NCI-H187 treated with DMSO at 0.1 percent for 48 hours (cell line): ENCODE measurements at places on chromosomes 16 and 17.

- no peak for DNase-seq
These were observed 3.6 kb upstream of the TBX21 start for GRCh38 chr17:47729476-47729875.

DNA sequence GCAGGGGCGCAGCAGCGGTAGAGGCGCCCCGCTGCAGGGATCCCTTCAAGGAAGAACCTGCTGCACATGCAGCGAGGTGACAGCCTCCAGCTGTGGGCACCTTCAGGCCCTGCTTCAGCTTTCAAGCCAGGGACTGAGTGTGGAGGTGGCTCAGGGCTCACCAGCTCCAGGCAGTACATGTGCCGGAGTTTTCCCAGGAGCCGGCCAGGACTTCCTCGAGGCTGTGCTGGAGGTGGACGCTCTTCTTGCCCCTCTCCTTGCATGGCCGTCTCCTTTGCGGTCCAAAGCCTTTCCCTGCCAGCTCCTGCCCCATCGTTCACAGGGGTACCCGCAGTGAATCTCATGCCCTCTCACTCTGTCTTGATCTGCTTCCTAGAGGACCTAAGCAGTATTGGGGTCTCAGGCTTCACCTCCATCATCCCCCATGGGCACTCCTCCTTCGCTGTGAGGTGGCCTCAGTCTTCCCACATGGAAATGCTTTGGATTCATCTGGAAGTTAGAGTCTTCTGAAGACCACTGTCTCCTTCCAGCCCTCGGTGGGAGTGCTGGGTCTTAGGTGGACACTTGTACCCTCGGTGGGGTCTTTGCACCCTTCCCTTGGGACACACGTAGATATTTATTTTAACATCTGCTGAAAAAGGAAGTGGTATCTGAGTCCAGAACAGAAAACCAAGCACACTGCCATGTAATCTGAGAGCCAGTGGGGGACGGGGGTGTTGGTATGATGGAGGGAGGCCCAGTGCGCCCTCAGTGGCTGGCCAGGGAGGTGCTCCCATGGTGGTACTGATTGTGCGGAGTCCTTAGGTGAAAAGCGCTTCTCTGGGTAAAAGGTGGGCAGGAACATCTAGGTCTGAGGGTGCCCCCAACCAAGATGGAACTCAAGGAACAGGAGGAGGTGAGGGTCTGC is 7.0 kb downstream of the XYLT2 start:
- no peak for DNase-seq

DNA sequence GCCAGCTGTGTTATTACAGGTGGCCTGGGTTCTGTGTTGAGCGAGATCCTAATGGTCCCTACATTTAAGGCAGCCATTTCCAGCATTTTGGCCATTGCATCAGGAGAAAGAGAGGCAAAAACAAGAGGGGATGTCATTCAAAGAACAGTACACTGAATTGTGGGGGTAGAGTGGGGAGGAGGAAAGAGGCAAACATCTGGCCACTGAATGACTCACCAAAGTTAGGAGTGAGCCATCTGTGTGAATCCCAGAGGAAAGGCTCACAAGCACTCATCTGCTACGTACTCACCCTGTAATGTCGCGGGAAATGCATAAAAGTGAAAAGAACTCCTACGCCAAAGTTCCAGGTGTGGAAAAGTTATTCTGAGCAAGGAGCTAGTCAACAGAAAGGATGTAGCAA is 16.7 kb downstream of the KRABD2 start:
- DNase-seq = no peak

DNA sequence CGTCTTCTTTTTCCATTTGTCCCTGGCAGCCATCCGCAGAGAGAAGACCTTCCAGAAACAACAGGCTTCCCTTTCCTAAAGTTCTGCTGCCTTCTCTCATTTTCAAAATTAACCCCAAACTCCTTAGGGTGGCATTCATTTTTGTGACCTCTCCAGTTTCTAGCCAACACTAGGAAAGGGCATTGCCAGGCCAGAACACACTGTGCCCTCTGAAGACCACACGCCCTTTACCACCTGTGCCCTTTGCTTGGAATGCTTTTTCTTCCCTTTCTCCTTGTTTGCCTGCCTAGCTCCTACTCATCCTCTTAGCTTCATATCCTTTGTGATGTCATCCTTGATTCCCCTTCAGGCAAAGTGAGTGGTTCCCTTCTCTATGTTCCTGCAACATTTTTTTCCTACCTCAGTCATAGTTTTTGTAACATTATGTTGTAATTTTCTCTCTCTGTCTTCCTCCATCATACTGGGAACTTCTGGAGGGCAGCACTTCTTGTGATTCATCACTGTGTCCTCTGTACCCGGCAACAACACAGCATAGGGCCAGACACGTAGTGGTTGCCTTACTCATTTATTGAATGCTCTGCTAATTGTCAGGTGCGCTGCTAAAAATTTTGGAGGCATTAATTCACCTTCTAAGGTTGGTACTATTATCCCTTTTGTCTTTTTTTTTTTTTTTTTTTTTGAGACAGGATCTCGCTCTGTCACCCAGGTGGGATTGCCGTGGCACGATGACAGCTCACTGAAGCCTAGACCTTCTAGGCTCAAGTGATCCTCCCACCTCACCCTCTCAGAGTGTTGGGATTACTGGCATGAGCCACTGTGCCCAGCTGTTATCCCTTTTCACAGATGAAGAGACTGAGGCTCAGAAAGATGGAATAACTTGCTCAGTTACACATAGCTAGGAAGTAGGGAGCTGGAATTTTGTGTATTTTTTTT is 1.0 kb downstream of the KAT8 start:
- DNase-seq = no peak

DNA sequence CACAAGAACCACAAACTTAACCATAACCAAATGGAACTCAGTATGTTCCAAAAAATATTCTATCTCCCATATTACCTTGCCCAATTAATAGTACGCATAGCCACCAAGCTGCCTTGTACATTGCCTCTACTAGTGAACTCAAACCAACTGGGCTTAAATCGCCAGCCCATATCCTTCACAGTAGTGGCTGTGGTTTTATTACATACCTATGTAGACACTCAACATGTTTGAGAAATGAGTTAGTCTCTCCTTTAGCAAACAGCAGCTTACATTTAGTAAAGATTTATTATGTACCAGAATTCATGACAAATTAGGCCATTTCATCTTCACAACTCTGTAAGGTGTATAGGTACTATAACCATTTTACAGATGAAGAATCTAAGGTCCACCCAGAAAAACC is 41.4 kb downstream of the GRB2 start:
- no peak for DNase-seq

DNA sequence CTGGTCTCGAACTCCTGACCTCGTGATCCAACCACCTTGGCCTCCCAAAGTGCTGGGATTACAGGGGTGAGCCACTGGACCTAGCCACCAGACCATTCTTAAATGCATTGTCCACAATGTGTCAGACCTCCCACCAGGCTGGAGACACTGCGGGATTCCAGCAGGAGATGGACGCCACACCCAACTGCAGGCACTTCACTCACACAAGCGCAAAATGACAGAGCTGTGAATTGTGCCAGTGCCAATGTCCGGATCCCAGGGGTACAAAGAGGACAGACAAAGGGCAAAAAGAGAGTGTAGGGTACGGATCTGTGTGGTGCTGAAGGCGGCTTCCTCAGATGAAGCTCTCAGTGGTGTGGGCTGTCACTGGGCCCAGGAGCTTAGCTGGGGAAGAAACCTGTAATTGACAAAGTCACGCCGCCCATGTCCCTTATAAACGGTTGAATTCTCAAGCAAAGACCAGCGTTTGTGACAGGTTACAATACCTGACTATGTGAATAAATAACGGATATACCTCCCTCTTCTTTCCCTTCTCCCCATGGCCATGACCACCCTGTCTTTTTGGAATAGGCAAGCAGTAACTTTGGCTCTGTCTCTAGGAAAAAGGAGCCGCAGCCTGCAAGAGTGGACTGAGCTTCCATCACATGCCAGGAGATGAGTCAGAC is 40.0 kb downstream of the HS3ST3A1 start:
- no peak for DNase-seq

- DNase-seq = no peak
These were observed 317 bp downstream of the TEFM start for GRCh38 chr17:30905742-30906100.

GRCh38 chr17:36736201-36737156 is 135.1 kb downstream of the MRM1 start:
- DNase-seq = no peak

DNA sequence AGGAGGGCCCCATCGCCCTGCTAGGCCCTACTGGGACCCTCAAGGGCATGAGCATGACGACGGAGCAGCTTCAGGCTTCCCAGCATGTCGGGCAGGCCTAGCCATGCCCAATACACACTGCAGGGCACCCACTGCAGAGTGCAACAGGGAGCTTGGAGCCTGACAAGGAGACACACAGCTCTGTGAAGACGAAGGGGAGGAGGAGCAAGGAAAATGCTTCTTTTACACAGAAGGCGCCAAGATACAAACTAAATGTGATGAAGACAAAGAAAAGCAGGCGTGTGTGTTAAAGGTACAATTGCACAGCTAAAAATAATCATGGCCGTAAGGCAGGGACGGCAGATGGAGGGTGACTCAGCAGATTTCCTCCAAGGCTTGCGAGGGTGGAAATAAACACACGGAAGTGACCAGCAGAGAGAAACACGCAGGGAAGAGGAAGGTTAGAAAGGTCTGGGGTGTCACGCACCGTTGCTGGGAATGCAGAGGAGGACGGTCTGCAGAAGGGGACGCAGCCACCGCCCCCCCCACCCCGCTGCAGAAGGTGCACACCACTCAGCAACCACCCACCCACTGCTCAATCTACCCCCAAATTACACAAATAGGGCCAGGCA is 108.5 kb downstream of the ZNF778 start:
- no peak for DNase-seq

DNA sequence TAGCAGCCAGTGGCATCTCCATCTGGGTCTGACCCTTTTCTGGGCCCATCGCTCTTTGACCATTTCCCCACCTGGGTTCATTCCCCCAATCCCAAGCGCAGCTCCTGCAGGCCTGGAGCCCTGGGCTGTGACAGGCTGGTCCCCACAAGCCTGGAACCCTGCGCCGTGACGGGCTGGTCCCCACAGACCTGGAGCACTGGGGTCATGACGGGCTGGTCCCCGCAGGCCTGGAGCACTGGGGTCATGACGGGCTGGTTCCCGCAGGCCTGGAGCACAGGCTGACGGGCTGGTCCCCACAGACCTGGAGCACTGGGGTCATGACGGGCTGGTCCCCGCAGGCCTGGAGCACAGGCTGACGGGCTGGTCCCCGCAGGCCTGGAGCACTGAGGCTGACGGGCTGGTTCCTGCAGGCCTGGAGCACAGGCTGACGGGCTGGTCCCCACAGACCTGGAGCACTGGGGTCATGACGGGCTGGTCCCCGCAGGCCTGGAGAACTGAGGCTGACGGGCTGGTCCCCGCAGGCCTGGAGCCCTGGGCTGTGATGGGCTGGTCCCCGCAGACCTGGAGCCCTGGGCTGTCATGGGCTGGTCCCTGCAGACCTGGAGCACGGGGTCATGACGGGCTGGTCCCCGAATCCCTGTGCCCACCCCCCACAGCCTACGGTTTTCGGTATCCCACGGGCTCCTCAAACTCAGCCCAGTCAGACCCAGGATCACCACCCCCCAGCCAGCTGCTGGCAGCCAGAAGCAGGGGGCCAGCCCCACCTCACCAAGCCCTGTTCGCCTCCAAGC is 16.6 kb downstream of the TMC6 start:
- DNase-seq = no peak

GRCh38 chr17:21228111-21228510 is 14.2 kb upstream of the TMEM11 start:
- DNase-seq = no peak

GRCh38 chr17:28726226-28726626 is at the start of gene TLCD1:
Gene TLCD1 (minus strand): TSS chr17:28726233. CDS start chr17:28726097, 136 bp downstream.
- no peak for DNase-seq

DNA sequence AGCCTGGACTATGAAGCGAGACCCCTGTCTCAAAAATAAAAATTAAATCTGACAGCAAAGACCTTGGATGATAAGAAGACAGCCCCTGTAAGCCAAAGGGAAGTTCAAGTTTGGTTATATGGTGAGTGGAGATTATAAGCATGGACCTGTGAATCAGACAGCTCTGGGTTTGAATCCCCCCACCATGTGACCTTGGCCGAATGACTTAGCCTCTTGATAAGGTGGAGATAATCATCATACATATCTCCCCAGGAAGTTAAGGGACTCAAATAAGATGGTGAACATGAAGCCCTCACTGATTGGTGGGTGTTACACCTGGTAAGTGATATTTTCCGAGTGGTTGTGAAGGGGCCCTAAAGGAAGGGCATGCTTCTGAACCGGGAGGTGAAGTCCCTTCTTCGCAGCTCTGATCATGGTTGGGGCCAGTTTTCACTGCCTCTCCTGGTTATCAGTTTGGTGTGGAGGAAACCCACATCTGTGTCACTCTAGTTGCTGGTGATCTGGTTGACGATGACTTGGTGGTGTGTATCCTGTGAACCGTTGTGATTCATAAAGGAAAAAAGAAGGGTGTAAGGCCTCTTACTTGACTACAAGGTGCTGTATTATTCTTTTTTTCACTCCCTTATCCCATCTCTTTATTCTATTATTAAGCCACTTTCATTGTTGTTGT is 61.7 kb upstream of the CLEC18A start:
- no peak for DNase-seq

DNA sequence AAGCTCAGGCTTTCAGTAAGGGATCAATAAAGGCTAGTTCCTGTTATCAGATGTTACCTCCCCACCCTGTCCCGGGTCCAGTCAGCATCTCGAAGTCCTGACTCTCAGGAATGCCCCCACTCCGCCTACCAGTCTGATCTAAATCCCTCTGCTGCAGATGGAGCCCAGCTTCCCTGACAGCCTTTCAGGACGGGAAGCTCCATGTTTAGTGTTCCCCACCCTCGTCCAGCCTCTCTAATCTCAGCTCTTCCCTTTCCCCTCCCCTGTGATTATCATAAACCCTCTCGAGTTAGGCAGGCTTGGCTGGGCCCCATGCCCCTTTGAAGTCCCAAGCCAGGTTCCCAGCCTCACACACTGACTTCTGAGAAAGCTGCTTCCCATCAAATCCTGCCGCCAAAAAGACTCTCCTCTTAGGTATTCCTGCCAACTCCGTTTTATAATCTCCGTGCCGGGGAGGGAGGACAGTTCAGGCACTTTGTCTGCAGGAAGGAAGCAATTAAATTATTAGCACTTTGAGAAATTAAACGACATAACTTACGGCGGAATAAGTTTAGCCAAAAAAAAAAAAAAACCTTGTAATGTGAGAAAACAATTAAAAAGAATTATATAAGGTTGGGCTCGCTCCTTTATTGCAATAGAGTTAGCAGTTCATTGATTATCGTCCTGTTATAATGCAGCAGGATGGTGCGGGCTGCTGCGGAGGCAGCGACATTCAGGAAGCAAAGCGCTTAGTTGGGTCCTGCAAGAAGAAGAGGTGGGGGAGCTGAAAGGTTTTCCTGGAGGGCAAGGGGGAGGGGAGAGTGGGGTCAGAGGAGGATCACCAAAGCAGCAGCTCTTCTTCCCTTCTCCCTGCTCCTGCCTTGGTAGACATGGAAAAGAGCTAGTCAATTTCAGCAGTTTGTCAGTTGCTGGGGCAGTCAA is 16.8 kb upstream of the ETV4 start:
- no peak for DNase-seq

DNA sequence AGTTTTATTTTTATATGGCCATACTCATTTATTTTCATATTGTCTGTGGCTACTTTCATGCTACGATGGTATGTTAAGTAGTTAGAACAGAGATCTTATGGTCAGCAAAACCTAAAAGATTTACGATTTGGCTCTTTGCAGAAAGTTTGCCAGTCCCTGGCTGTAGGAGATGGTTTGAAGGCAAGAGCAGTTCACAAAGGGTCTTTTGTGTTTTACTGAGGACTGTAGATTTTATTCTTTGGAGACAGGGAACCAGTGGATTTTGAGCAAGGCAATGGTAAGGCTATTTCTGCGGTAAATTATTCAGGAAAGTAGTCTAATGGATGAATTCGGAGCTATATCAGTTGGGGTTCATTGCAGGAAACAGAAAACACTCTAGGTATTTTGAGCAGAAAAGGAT is 90.7 kb downstream of the WWP2 start:
- DNase-seq = no peak

- no peak for DNase-seq
These were observed 11.7 kb upstream of the SCNN1B start for GRCh38 chr16:23290189-23291062.
